ENCODE measurements at places on chromosomes 3 and 15.
A peak's percentile ranks its signal among the peaks of the same experiment; 100 is the strongest.

DNA sequence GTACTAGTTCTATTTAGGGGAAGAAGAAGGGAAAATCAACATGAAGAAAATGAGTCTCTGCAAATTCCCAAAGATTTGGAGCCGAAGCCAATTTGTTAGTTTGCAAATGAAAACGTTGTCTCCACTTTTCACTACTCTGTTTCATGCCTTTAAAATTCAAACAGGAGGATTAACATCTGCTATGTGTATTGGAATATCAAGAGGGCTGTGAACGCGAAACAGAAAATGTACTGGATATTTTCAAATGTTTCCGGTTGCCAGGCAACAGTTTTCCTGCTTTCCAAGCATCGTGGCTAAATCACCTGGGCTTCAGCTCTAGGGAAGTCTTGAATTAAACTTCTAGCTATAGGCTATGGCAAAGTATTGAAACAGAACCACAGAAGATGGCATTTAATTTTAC lies 172.8 kb downstream of the KCNMB2 start:
- DNase-seq, result no peak

GRCh38 chr15:73982222-73982962 lies 9.7 kb downstream of the STOML1 start:
- DNase-seq, result no peak

DNA sequence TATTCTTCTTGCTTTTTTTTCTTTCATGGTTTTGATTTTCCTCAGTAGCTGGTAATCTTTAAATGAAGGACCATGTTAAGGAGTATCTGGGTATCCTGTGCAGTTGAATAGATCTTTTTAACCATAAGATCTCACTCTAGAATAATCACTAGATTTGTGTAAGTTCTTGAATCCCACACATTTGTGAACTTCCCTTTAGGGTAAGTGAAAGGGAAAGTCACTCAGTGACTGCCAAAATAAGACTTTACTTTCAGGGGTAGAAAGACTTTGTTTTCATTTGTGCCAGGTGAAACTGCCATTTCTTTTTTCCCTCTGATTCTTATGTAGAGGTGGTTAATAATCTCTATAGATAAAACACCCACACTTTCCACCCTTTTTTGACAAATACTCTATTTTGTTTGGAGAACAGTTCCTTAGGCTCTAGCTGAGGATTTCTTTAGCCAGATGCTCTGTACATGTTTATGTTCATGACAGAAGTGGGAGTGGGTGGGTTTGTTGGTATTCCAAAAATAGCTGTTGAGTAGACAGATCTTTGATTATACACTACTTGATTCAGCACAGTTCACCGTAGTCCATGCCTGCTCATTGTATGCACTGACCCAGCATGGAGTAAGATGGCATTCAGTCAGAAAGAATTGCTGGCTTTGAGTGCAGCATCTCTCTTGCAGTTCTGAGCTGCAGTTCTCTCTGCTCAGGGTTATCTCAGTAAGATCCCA lies 28.5 kb downstream of the LRRC49 start:
- no peak for DNase-seq

DNA sequence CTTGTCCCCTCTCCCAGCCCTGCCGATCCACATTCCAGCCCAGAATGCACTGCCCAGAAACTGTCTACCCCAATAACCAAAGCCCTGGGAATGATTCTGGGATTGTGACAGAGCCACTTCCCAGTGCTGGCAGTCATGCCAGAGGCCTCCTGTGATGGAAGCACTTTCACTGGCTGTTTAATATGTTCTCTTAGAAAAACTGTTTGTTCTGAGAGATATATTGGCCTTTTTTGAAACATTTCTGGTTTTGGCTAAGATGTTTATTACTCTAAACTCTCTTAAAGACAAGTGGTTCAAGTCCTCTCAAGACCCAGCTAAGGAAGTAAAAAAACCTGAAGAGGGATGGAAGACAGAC lies 74.0 kb upstream of the HACD2 start:
- DNase-seq, result no peak

DNA sequence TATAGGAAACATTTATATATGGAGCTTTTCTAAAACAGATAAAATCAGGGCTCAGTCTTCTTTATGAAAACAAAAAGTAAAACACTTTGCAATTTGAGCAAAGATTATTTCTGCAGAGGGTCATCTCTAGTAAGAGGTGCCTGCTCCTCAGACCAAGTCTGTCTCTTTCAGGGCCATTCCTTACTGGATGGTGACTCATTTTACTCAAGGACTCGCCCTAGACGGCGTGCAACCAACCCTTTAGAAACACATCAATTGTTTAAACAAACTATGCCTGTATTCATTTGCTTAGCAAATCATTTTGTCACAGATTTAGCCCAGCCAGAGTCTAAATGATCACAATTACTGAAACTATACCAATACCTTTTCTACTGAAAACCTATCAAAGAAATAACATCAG lies 242.8 kb upstream of the ICE2 start:
- no peak for DNase-seq

DNA sequence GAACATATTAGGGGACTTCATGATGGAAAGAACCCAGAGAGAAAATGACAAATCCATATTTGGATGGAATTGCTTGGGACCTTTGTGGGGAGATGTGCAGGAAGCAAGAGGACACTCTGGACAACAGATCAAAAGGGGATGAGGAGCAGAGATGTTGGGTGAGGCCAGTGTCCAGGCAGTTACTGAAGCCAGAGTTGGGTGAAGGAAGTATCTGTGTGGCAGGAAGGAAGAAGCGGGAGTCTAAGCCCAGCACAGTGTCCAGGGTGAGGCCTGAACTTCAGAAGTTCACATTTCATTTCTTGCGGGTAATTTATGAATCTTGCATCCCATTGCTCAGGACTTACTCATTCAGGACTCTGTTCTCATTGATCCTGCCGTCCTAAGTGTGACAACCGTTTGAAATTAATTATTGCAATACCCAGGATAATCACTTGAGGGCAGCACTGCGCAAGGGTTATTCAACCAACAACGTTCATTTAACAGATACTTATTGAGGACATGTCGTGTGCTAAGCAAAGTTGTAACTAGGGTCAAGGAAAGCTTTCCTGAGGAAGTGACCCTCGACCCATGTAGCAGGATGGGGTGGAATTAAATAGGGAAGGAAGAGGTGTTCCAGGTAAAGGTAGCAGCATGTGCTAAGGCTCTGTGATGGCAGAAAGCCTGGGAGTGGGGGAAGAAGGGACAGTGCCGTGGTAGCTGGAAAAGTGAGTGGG lies 61.3 kb upstream of the CMTM8 start:
- DNase-seq, result peak; percentile 43

DNA sequence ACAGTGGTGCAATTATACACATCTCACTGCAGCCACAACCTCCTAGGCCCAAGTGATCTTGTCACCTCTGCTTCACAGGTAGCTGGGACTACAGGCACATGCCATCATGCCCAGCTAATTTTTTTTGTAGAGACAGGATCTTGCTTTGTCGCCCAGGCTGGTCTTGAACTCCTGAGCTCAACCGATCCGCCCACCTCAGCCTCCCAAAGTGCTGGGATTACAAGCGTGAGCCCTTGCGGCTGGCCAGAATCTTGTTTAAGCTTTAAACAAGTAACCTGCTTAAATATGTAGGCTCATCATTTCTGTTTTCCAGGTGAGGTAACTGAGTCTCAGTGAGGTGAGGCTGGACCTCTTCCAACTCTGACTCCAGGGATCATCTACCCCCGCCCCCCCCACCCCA lies 7.7 kb upstream of the PSTPIP1 start:
- no peak for DNase-seq

DNA sequence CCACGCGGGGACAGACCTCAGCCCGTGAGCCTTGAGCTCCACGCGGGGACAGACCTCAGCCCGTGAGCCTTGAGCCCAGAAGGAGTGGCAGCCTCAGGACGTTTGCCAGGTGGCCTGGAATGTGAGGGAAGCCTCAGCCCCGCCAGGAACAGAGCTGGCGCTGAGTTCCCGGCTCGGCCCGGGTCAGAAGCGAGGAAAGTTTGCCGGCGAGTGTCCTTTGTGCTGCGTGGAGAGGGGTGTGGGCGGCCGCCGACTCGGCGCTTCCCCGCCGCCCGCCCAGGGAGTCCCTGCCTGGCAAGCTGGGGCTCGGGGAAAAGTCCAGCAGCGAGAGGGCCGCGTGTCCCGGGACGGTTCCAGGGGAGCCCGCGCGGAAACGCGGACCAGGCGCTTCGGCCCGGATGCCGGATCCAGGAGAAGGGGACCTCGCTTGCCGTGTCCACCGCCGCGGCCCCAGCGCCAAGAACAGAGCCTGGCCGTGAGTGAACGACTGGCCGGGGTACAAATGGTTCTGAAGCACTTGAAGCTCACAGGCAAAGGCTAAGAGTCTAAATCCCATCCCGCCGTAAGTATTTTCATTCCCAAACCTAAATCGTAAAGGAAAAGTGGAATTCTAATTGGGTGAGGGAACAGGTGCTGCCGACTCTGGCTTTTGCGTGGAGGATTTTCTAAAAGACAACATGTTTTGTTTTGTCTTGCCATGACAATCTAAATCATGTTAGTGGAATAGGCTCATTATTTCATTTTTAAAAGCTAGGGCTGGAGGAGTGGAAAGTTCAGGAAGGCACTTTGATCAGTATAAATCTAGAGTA lies 1.7 kb downstream of the LRRN1 start:
- no peak for DNase-seq

DNA sequence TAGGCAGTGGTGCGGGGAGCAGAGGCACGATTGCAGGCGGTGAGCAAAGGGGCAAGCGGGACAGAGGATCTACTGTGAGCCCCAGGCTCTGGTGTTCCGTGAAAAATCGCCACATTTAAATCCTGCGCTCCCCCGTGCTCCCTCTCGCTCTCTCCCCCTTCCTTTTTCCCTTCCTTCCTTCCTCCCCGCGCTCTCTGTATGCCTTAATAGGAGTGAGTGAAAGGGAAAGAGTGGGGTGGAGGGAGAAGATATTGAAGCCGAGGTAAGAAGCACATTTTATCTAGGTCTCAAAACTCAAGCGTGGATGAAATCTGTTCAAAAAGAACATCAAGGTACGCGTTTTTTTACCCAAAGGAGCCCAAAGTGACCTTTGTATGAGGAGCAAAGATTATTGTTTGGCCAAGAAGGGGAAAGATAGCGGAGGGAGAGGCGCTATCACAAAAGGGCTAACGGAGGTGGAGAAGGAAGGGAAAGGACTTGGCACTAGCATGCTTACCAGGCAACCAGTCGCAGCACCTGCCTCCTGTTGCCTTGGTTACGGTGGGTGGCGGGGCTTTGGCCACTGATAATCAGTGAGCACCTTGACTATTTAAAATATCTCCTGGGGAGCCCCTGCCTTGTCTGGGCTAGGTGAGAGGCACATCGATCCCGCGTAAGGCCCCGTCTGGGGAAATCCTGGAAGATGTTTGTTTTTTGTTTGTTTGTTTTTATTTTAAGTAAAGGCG lies 14.9 kb upstream of the AEN start:
- DNase-seq, result no peak

DNA sequence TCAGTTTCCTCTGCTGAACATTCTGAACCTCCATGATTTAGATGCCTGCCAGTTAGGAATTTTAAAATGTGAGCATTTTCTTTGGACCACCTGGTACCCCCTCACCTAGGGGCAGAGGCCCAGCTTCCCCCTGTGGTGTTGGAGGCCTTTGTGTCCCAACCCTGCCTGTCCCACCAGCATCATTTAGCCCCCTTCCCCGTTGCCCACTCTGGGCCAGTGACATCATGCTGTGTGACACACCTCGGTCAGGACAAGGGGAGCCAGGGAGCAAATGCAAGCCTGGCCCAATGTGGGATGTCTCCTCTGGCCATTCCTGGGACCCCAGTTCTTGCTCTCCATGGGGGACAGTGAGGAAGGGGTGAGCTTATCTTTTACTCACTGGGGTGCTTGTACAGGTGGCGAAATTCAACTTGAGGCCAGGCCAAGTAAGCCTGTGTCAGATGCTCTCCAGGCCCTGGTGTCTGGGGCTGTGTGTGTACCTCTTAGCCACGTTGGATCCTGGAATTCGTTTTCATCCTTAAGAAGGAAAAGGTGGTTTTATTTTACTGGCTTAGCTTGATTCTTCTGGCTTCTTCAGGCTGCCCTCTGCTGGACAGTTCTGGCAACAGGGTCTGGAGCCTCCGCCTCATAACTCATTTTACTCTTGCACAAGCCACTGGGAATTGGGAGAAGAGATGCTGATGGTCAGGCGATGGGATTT lies 49.7 kb upstream of the MYZAP start:
- DNase-seq, result peak; percentile 16

DNA sequence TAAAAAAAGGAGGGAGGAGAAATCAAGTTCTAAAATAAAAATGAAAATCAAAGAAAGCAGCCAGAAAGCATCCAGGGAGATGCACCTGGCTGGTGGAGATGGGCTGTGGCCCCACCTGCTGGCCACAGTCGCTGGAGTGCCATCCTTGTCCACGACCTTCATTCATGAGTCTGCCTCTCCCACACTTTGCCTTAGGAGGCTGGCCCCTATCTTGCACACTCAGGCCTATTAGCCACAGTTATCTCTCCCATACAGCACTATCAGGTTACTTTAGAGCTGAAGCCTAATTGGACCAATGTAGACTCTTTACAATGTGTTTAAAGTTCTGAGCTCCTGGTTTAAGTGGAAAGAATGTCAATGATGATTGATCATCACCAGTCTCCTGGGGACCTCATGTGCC lies 392.0 kb upstream of the RORA start:
- no peak for DNase-seq

- DNase-seq, result no peak
These were observed 77.3 kb downstream of the NFKBIZ start for GRCh38 chr3:101926594-101927105.

- no peak for DNase-seq
These were observed 45.4 kb downstream of the FOXL2 start for GRCh38 chr3:138901567-138901966.

DNA sequence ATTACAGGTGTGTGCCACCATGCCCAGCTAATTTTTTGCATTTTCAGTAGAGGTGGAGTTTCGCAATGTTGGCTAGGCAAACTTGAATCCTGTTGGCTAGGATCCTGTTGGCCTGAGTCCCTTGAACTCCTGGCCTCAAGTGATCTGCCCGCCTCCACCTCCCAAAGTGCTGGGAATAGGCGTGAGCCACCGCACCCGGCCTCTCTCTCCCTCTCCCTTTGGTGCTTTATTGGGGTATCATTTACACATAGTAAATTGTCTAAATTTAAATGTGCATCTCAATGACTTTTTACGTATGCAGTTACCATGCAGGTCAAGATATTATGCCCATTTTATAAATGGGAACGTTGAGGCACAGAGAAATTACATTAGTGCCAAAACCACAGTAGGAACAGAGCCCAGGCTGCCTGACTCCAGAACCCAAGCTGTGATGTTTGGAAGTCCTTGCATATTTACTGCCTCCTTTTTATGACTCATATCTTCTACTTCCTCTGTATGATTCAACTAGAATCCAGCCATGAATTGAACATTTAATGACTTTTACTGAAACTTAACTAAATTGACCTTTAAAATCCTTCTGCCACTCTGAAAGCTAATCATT lies 34.0 kb upstream of the RPP14 start:
- no peak for DNase-seq

All from activated CD4-positive, alpha-beta T cell treated with anti-CD3 and anti-CD28 coated beads, Interleukin-2, amount 50 U/mL, for 4 hours (primary cell).